ENCODE measurements at places on chromosomes 5 and 9.

DNA sequence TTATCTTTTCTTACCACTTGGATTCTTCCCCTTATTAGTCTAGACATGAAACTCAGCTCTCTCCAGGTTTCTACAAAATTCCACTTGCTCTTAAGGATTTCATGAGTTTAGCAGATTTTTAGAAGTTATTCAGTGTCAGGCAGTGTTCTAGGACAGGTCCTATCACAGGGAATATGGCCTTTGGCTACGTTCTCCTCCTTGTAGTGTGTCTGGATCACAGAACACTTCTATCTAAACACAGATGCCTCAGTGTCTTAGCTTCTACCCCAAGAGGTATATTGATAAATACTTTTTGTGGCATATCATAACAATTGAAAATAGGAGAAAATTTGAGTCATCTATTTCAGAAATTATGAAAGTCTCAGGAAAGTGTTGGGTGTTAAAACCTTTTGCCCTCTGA is 15.6 kb downstream of the RAB3C start:
- DNase-seq: no peak

DNA sequence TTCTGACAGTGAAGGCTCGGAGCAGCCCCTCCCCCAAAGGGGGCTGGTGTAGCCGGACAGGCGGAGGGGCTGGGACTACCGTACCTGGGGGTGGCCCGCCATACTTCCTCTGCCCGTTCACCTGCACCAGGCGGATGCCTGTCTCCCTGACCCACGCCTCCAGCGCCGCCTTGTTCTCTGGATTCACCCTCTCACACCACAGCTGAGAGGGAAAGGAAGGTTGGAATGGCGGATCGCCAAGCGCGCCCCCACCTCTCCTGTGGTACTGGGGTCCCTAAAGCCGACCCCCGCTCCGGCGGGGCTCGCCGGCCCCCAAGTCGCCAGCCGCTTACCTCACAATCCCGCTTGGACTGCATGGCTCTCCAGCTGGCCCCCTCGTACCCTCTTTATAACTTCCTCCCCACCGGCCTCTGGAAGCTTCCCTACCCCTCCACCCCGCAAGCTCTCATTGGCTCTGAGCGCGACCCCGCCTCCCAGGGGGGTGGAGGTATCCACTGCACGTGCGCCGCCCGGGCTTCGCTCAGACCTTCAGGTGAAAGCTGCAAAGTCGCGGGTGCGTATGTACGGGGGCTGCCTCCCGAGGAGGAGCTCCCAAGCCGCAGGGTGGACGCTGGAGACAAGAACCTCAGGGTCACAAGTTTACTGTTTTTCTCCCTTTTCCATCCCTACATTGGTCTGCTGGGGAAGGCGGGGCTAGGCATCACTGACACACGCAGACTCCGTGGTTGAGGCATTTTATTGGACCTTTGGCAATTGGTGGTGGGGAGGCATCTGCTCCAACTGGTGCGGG is at the start of gene DND1:
Gene DND1 (minus strand): TSS at position 390 of the 790 bp plus-strand sequence. CDS start 34 bp downstream, at position 356.
- no peak for DNase-seq

DNA sequence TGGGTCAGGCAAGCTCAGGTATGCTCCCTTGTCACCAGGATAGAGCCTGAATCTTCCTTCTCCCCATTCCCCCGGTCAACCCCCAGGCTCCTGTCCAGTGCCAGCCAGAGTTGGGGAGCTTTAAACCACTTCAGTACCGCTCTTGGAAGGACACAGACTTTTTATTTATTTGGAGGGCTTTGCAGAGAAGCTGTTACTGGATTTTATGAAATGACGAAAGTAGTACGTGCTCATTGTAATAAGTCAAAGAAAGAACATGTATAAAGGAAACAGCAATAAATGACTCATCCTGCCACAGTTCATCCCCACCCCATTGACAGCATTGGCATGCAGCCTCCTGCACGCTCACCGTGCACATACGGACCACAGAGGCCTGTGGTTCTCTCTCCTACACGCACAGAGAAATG is 230.3 kb downstream of the AUH start:
- peak; percentile 47 for DNase-seq

GRCh38 chr9:22148528-22148875 is 139.4 kb upstream of the CDKN2B start:
- no peak for DNase-seq

DNA sequence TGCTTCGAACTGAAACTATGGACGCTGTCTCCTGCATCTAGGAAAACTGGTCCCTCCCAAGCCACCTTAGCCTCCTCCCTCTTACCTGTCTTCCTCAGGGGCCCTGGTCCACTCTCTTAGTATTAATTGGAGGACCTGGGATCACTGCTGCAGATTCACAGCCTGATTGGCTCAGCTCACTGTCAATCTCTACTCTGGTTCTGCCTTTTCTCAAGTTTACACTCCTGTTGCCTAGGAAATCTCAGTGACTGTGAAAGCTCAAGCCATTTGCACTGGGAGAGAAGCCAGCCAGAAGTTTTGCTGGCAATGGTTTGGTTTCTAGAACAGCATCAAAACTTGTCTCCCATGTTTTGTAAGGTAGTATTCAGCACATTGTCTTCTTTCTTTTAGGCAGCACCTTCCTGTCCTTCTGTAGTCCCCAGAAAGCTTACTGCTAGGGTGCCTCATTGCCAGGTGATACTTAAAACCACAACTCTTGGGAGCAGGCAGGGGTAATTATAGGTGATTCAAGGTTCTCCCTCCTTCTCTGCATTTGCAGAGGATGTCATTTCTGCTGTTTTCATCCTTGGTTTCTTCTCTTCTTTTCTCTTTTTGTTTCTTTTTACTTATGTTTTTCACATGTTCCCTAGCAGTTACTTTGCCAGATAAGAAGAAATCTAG is at the start of gene CAPSL:
Gene CAPSL (minus strand): TSS at position 55 of the 660 bp plus-strand sequence. CDS start 17,502 bp downstream, outside the sequence.
- DNase-seq: no peak

- DNase-seq: no peak
Measured at GRCh38 chr5:104345222-104346016, 782.8 kb upstream of the NUDT12 start.

- no peak for DNase-seq
Measured at GRCh38 chr9:101764472-101764871, 26.0 kb upstream of the GRIN3A start.

- peak; percentile 30 for DNase-seq
Measured at GRCh38 chr5:6686915-6687409, 26.3 kb upstream of the TENT4A start.

DNA sequence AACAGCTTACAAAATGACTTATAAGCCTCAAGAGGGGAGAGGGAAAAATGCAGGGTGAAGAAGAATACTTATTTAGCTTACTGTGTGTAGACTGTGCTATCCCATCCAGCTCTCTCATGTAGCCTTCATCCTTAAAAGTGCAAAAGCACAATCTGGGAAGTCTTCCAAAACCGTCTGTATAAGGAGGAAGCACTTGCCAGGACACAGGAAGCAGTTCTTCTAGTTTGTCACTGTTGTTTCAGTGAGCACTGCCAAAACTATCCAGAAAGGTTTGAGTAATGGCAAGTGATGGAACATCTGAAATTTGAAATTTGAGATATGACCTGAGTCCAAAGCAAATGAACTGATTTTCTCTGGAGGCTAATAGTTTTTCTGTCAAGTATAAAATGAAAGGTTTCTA is 140.8 kb upstream of the ISL1 start:
- no peak for DNase-seq

- DNase-seq: no peak
Measured at GRCh38 chr9:113950195-113951031, 74.3 kb downstream of the ZNF618 start.

GRCh38 chr9:88053856-88054501 is 79.6 kb upstream of the CDK20 start:
- DNase-seq: no peak

- DNase-seq: no peak
Measured at GRCh38 chr5:61650661-61651060, 318.6 kb downstream of the ZSWIM6 start.

DNA sequence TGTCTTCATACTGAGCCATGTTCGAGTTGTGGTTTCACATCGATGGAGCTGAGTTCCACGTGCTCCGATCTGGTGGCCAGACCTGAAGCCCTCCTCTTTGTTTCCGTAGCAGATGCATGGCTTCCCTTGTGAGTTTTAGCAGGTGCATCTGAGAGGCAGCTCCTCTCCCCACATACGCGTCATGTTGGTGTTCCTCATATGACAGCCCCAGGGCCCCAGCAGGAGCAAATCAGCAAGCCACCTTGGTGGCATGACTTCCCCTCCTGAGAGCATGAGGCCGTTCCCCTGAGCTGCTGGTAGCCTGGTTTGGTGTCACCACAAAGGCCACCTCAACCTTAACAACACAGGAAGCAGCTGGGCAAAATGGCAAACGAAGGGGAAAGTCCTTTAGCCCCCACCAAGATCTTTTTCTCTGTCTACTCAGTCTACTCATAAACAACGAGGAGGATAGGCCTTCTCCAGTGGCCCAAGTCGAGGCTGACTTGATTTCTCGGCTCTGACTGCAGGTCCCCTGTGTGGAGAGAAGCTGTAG is 5.9 kb downstream of the CYFIP2 start:
- no peak for DNase-seq

- no peak for DNase-seq
Measured at GRCh38 chr5:91177639-91178038, 205.5 kb downstream of the ARRDC3 start.

GRCh38 chr5:74074111-74074510 is 448.1 kb downstream of the ARHGEF28 start:
- DNase-seq: no peak

DNA sequence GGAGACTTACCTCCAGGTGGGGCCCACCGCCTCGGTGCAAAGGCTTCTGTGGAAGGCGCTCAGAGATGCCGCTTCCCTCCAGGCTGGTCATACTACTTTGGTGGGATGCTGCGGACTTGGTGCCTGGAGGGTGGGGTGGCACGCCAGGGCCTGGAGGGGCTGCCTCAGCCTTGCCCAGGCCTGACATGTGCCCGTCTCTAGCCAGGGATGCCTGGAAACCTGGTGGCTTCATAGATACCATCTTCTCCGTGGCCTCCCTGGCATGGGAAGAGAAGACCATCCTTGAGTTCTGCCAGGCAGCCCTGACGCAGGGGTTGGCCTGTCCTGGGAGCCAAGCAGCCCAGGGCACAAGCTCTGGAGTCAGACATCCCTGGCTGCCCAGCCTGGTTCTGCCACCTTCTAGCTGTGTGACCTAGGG is 28.3 kb downstream of the ORM2 start:
- no peak for DNase-seq

GRCh38 chr5:107770051-107770450 is 99.3 kb upstream of the EFNA5 start:
- DNase-seq: no peak

DNA sequence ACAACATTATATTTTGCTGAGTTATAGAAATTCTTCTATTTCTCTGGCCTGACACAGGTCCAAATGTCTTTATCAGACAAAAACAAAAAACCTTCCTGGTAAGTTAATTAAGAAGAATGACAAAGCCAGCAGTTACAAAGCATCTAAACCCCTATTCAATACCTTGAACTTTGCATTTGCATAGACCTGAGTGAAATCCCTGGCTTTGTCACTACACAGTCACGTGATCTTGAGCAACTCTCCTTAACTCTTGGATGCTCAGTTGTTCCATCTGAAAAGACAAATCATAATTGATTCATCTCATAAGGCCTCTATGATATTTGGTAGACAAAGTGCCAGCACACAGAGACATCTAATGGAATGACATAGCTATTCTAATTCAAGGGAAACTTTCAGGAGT is 166.6 kb upstream of the PPP1R2B start:
- DNase-seq: no peak

DNA sequence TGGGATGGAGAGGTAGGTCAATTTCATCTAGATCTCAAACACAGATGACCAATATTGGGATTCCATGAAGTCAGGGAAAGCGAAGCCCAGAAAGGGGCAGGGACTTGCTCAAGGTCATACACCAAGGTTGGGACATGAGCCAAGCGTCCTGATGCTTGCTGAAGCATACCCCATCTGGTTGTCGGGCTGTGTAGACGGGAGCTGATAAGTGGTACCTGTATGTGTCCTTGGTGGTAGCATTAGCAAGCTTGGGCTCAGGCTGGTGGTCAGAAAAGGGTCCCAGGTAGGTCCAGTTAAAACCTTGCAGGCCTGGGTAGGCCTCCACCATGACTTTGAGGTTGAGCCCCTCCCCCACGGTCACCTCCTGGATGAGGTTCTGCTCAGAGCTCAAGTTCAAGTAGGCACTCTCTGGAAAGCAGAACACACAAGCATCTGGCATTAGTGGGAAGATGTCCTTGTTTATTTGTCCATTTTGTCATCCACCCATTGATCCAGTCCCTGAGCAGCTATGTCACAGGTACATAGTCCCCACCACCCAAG is 13.2 kb downstream of the CSF1R start:
- DNase-seq: no peak

- DNase-seq: no peak
Measured at GRCh38 chr9:79565245-79565644, 6.5 kb upstream of the TLE4 start.

- no peak for DNase-seq
Measured at GRCh38 chr5:77241444-77241843, 31.0 kb downstream of the PDE8B start.

GRCh38 chr9:96430377-96430776 is 12.2 kb upstream of the ZNF367 start:
- DNase-seq: no peak

- DNase-seq: peak; percentile 56
Measured at GRCh38 chr9:12817702-12818101, 42.9 kb downstream of the LURAP1L start.

- no peak for DNase-seq
Measured at GRCh38 chr9:85713897-85714296, 27.9 kb downstream of the AGTPBP1 start.

DNA sequence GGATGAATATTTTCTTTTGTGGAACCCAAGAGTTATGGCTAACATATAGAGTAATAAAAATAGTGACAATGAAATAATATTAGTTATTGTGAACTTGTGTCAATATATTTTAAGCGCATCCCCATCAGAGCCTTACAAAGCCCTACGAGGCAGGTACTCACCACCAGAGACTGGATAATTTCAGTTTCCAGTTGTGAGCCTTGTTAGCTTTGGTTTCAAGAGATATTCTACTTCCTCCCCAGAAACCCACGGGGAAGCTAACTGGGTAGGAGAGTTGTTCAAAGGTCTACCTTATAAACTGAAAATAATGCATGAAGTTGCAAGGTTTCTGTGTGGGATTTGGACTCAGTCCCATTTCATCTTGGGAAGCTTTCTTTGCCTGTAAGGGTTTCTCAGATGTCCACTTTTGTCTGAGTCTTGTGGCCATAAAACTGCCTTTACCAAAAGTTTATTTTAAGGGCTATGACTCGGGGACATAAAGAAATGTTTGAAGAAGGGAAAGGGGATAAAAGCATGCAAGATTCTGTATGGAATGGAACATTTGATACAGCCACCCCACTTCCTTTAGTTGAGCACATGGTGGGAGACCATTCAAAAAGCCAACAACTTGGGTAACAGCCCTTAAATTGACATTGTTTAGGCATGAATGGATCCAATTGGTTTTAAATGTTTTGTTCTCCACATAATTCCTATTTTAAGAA is 57.4 kb upstream of the ANKRD55 start:
- DNase-seq: no peak

- peak; percentile 87 for DNase-seq
Measured at GRCh38 chr9:124282442-124283227, 24.9 kb downstream of the NEK6 start.

- no peak for DNase-seq
Measured at GRCh38 chr5:31741496-31741895, 102.6 kb downstream of the PDZD2 start.

GRCh38 chr9:137740312-137740711 is 121.5 kb downstream of the EHMT1 start:
- DNase-seq: no peak

Measured in foreskin melanocyte (primary cell).